ENCODE measurements at places on chromosomes 7 and 10.

DNA sequence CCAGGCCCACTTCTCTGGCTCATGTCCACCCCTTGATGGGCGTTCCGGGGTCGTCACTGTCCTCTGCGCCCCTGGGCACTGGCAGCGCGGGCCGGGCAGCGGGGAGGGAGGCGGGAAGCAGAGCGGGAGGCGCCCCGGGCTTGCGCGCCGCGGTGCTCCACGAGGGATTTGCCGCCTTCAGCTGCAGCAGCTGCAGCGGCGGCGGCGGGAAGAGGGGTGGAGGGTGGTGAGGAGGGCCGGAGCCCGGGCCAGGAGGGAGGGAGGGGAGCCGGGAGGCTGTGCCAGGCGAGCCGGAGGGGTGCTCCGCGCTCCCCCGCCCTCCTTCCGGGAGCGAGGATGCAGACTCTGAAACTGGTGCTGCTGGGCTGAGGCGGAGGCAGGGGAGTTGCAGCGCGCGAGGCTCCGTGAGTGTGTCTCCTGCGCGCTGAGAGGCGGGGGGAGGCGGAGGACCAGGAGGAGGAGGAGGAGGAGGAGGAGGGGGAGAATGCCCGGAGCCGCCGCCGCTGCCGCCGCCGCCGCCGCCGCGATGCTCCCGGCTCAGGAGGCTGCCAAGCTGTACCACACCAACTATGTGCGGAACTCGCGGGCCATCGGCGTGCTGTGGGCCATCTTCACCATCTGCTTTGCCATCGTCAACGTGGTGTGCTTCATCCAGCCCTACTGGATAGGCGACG, at the start of gene LHFPL3:
LHFPL3 (plus strand) TSS at position 308 of the 674 bp plus-strand sequence.
- no peak for DNase-seq

GRCh38 chr10:73877533-73878160, 3.3 kb upstream of the CAMK2G start:
- no peak for DNase-seq

- DNase-seq: no peak
Observed at GRCh38 chr7:85224171-85224570, 37.3 kb upstream of the SEMA3D start.

DNA sequence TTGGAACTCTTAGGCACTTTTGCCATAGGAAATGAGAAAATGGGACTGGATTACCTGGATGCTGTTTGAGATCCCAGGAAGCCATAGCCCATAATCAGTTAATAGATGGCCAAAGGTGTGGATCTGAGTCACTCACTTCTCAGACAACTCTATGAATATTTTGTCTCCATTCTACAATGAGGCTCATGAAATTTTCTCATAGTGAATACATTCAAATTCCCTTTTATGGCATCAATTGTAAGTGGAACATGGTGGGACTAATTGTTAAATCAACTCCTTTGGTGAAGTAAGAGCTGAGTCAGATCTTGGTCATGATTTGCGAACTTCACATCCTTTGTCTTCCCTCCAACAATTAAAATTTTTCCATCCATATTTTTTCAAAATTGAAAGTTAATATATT, 222.1 kb downstream of the ARL4A start:
- DNase-seq: no peak

DNA sequence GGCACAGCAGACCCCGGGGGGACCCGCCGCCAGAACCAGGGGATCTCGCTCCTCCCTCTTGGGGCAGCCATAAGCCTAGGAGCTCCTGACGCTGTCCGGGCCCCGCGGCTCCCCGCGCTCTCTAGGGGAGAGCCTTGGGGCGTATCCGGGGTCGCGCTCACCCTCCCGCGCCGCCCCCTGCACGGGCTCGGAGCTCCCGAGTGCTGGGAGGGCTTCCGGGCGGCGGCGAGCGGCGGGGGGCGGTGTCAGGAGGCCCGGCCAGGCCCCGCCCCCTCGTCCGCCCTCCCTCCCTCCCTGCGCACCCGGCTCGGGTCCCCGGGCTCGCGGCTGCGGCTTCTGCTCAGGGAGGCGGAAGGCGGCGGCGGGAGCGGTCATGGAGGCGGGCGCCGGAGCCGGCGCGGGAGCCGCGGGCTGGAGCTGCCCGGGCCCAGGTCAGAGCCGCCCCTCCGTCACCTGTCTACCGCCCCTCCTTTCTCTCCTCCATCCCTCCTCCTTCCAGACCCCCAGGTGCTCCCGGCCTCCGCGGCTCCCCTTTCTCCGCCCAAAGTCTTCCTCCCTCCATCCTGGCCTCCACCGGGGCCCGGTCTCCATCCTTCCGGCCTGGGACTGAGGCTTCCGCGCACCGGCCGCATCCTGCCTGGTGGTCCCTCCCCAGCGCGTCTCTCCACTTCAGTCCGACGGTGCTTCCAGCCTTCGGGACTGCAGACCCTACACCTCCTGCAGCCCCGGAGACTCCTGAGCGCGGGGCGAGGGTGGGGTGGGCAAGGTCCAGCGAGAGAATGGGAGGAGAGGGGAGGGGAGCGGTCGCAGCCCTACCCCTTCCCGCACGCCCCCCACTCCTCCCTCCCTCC, at the start of gene CCDC136:
CCDC136 (plus strand) TSS at position 848 of the 851 bp plus-strand sequence. CDS start 444 bp downstream, outside the sequence.
- peak; percentile 80 for DNase-seq

DNA sequence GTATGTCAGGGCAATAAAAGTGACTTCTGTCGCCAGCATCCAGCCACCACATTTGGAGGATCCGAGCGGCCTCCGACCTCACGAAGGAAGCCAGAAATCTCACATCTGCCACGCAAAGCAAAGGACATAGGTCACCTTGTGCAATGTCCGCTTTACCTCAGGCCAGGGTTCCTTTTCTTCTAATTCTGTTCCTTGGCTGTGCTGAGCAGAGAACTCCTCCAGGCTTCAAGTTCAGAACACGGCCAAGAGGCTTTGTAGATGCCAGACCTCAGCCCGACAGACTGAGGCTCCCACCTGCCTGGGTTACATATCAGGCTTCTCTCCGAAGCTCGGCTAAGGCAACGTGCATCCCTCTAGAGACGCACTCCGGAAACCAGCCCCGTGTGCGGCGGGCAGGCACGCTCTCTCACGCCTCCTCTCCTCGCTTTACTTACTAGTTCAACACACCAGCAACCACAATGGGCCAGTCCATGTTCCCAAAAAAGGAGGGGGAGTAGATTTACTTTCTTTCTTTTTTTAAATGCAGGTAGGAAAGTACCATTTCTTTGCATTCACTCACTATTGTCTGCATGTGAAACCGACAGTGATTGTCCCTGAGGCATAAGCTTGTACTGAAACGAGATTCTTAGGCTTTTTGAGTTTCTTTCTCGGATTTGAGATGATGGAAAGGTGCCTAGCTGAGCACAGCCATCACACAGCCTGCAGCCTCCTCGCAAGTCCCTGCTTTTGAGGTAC, 122.4 kb upstream of the AFAP1L2 start:
- DNase-seq: peak; percentile 84

GRCh38 chr7:113412410-113412809, 294.1 kb upstream of the SMIM30 start:
- no peak for DNase-seq

- no peak for DNase-seq
Observed at GRCh38 chr10:2949948-2950354, 117.4 kb upstream of the PFKP start.

DNA sequence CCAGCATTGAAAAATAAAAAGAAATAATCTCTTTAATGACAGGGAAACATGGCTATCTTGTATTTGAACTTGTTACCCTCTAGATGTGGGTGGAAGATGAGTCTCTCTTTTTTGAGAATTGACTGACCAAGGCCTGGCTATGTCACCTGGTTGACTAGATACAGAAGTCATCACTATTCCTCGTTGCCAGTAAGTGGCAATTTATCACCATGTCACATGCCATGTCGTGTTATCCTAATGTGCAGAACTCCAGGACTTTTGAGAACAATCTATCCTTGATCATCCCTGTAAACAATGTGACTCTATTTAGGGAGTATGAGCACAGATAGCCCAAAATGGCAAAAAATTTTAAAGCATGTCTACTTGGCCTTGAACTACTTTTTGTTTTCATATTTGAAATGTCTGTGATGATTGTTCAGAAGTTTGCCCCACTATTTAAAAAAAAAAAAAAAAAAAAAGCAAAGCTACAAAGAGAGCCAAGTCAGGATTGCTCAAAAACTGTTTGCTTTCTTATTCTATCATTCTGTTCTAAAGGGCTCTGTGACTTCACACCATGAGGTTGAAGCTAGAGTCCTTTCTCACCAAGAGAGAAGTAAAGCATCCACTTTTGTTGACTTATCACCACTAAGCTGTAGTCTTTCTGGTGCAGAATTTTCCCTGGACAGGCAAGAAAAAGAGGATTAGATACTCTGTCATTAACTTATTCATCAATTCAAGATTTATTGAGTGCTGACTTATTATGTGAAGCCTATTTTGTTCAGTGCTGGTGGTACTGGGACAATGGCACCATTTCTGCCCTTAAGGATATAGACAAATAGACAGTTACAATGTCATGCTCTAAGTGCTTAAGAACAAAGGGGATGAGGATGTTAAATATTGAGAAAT, 10.4 kb upstream of the WIPF3 start:
- DNase-seq: no peak

DNA sequence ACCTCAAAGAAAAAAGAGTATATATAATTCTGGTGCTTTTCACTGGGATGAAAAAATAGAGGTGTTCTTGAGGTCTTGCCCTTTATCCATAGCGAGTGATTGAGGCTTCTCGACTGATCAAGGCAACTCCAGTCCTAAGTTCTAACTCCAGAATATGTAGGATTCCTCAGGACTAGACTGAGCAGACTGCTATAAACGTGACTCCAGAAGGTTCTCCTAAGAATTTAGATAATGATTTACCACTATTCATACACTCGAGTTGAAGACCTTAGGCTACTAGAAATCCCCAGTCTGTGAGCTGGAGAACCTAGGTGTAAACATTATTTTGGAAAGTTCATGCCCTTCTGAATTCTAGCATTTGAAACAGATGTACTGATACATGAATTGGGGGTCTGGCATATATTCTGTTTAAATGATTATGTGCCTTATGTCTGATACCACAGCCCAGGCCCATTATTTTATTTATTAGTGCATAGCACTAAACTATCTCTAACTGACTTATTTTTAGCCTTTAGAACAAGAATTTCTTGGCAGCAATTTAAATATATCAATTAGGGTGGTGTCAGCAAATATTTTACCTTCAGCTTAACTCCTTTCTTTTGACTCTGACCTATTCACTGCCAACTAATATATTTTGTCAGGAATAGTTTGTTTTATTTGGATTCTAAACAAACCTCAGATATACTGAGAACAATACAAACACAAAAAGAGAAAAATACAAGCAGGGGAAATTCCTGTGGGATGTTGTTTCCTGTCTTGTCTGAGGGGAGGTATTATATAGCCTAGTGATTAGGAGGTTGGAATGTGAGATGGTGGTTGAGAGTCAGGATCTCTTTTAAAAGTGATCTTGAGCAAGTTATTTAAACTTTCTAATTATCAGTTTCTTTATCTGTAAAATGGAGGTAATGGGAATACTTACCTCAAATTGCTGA, 75.8 kb downstream of the PODXL start:
- DNase-seq: no peak

DNA sequence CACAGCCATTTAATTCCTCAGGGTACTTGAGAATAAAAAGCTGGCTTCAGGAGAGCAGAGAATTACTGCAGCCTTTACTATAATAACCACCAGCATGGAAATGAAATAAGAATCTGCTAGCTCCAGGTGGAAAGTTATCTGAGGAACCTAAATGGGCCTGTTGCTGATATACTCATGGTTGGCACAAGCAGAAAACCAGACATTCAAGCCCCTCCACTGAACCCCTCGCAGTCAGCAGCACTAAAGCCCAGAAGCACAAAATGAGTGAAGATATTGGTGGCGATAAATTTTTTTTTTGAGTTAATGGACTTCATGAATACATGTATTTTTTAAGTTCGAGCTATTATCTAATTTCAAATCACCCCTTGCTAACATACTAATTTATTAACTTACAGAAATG, 303.9 kb upstream of the NRP1 start:
- no peak for DNase-seq

- no peak for DNase-seq
Observed at GRCh38 chr7:1513657-1514095, 9.5 kb upstream of the INTS1 start.

GRCh38 chr7:44750921-44751571, 2.4 kb downstream of the ZMIZ2 start:
- peak; percentile 50 for DNase-seq

DNA sequence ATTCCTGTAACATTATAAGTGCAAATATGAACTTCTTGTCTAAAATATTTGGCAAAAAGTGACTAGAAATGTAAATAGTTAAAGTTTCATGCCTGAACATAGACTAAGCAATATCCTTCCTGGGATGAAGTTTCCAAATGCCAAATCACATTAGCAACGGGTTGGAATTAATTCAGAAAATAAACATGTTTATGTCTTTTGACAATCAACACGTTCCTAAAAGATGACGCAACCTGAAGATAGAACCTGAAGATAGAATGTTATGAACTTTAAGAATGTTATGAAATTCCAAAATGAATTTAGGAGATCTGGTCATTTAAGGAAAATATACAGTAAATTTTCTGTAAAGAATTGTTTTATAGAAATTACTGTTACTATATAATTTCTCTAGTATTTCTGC, 9.2 kb downstream of the LAMB4 start:
- no peak for DNase-seq

GRCh38 chr7:131244259-131244852, 83.3 kb upstream of the MKLN1 start:
- DNase-seq: peak; percentile 21

All from activated T-cell treated with anti-CD3 and anti-CD28 coated beads, Interleukin-2, amount 50 U/mL, for 1 hour (primary cell).